ELF-1 (cell line): ENCODE measurements at places on chromosomes 7 and 10.
A peak's percentile ranks its signal among the peaks of the same experiment; 100 is the strongest.

GRCh38 chr7:112896026-112896601 lies 105.9 kb upstream of the TMEM168 start:
- no peak for DNase-seq

DNA sequence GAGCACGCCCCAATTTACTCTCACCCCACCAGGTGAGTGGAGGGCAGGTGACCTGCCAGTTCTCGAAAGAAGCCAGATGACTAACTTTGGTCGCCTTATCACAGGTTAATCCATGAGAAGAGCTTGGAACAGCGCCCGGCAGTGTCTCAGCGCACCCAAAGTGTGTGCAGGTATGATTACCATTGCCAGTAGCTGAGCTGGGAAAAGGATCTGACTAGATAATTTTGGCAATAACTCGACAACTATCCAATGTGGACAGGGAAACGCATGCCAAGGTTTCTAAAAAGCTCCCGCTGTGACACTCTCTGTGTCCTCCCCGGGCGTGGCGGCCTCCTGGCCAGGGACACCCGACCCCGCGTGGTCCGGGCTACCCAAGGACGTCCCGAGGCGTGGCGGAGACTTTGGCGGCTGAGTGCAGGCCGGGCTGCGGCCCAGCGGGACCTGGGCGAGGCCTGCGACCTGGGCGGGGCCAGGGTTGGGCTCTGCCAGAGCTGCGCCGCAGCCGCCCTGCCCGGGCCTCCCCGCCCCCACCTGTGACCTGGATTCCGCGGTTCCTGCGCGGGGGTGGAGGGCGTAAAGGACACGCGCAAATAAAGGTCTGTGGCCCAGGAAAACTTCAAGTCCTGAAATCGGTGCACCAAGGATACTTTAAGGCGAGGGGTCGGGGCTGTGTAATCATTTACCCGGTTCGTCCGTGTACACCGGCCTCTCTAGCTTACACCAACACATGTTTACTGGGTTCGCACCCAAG lies 13.7 kb upstream of the WAPL start:
- peak; percentile 77 for DNase-seq

- DNase-seq = no peak
These were observed 14.0 kb upstream of the ENTPD1 start for GRCh38 chr10:95741807-95742467.

GRCh38 chr10:96496281-96496925 lies 17.3 kb downstream of the TLL2 start:
- DNase-seq = no peak

GRCh38 chr10:65294329-65294728 lies 1631.5 kb upstream of the LRRTM3 start:
- no peak for DNase-seq

- DNase-seq = peak; percentile 13
These were observed 70.9 kb downstream of the DYNC1I1 start for GRCh38 chr7:95843286-95843685.

GRCh38 chr7:145884716-145885514 lies 231.7 kb upstream of the CNTNAP2 start:
- DNase-seq = no peak

DNA sequence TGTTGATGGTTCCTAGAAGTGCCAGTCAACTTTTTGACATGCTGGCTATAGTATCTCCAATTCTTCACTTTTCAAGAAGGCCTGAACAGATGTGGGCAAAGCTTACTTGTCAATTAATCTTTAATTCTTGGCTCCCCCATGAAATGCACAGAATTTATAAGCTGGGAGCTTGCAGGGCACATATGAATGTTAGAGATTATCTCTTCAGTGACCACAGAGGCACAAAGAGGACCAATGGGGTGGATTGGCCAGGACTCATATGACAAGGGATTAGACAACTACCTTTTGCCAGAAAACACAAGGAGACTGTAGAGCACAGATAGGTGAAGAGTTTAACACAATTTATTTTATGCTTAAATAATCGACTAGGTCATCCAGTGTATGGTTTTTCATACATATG lies 121.7 kb upstream of the CCDC6 start:
- DNase-seq = no peak

DNA sequence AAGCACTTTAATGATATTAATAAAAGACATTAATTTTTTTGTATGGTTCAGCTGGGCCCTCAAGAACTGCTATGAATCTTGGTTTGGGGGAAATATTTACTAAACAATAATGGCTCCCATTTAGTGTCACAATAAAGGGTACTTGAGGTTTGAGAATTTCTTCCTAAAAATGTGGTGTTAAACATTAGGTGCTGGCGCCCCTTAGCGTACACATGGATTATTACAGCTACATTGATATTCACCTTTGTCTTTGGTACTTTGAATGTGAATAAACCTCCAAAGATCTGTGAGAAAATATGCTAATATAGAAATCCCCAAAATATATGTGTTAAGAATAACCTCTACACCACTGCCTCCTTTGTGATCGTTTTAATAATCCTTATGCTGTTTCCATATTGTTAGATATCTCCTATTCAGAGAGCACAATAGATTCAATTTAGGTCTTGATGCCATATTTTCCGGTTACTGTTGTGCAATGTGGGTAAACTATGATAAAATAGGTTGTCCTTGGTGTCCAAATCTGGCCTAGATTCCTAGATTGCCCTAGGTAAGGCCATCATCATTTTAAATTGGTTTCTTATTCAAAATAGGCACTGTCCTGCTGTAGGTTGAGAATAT lies 161.8 kb upstream of the CACNA2D1 start:
- DNase-seq = no peak

DNA sequence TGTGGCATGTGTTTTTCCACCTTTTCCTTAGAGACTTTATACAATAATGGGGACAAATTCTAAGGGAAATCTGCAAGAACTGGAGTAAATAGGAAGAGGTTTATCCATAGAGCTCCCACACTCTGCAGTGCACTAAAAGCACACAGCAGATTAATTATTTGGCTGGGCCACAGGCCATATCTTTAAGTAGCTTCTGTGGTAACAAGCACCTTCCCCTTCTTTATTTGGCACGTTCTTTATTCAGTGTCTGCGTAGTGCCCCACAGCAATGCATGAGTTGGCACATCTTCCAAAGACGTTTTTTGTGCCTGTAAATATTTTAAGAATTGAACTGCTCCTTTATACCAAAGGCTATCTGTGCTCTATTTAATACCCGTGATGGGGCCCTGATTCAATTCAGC lies 104.9 kb upstream of the MBL2 start:
- no peak for DNase-seq

- peak; percentile 92 for DNase-seq
These were observed at the start of gene ELMO1 for GRCh38 chr7:37448636-37449361. ELMO1 (minus strand) TSS chr7:37448864; CDS start chr7:37342690, 106,174 bp downstream.

GRCh38 chr7:57308631-57309408 lies 141.2 kb upstream of the ZNF716 start:
- DNase-seq = peak; percentile 10

GRCh38 chr10:48821692-48822091 lies 117.9 kb downstream of the LRRC18 start:
- DNase-seq = no peak

DNA sequence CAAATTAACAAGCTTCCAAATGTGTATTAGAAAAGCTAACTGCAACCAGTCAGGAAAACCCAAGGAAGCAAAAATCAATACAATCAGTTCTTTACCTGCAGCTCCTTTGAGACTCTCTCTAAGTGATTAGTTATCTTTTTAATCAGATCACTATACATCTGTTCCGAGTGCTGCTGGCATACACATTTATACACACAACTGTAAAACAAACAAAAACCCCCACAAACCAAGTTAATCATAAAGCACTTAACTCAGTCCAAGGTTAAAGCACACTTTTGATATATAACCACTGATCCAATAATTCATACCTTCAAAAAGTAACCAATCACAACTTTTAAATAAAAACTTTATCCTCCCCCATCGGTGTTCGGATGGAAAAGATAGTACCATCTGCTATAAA lies 25.6 kb downstream of the CACUL1 start:
- DNase-seq = no peak

- DNase-seq = no peak
These were observed 44.9 kb downstream of the BEND7 start for GRCh38 chr10:13483951-13484350.

- no peak for DNase-seq
These were observed 10.0 kb upstream of the BNIP3 start for GRCh38 chr10:131991726-131992125.
